ENCODE measurements at places on chromosomes 12 and 14.

DNA sequence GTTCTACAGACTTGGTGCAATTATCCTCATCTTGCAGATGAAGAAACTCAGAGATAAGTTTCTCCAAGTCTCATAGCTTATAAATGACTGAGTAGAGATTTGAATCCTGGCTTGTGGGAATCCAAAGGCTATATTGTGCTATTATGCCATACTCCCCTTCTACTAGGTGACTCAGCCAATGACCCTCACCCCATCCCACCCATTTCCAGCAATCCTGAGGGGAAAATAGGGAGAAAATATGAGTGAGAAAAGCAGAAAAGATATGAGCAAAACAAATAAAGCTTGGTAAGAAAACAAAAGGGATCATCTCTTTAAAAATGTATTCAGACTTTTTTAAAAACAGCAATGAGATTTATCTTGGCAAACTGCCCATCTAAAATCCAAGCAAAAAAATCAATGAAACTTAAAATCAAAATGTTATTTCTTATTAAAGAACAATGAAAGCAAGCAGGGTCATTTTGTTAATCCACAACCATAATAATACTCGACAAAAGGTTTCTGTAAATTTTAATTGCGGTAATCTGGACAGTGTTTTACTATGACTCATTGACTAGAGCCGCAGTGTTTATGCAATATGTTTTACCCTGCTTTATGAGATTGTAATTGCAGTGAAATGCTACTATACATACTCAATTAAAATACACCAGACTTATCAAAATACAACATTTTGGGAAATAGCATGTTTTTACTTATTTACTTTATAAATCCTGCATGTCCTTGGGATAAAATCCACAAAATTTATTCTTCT is 13.1 kb upstream of the LGR5 start:
- DNase-seq: no peak

DNA sequence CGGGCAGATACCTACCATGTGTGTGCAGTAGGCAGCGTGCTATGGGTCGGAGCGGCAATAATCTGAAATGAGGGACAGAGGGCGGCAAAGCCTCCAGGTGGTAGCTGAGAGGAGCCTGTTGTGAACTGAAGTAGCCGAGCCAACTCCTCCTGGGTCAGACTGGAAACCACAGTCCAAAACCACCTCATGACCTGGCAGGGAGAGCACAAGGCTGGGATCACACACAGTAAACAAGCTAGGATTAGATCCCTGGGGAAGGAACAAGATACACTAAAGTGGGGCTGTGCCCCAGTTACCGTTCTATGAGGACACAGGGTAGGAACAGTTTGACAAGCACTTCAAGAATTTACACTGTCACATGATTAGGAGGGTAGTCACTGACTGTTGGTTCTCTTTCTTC is 49.0 kb downstream of the AREL1 start:
- no peak for DNase-seq

GRCh38 chr12:1859643-1860042 is 39.3 kb downstream of the LRTM2 start:
- no peak for DNase-seq

DNA sequence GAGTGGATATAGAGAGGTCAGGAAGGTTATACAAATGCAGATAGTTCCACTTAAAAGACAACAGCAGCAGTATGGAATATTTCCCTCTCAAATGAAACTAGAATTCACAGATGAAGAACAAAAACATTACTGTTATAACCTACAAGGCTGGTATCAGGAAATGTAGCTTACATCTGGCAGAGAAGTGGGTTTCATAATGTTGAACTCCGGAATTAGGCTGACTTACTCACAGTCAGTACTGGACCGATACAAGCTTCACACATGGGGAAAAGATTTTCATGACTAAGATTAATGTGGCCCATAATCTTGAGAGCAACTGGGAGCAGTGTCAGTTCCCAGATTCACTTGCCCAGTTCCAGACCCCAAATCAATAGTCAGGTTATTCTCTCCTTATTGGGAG is 353.9 kb downstream of the DUSP6 start:
- no peak for DNase-seq

GRCh38 chr12:113980537-113981337 is 14.6 kb upstream of the RBM19 start:
- DNase-seq: peak; percentile 68

GRCh38 chr12:91110311-91110924 is 876 bp downstream of the LUM start:
- DNase-seq: no peak

DNA sequence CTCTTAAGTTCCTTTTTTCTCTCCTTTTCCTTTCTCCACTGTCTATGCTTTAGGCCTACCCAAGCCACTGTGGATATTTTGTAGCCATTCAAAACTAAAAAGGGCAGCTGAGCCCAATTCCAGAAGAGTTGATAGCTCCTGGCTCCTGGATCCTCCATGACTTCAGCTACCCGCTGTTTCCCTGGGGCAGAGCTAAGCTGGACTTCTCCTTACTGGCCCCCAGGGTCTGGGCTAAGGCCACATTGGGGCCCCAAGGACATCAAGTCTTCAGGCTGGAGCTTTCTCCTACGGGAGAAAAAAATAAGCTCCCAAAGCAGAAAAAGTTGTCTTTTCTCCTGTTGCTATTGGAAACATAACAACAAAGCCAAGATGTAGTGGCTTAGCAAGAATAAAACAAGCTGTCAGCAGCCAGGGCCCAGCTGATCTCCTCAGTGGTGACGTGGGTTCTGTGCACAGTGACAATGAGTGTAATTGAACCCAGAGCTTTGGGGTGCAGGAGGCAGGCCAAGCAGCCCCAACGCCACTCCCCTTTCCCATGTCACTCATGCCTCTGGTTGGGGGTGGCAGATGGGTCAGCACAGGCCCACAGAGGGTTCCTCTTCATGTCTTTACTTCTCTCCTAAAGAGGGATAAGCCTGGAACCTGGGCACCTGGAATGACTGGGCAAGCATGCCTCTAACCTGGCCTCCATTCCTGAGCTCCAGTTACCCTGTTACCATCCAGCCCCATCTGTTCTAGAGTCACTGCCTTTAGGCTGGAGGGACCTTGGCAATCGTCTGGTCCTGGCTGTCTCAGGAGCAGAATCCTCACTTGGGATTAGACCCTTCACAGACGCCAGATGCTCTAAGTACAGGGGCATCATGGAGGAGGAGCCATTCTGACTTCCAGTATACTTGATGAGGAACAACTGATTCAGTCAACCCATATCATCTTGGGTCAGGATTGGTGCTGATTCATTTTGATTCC is 171.2 kb downstream of the ZFP36L1 start:
- no peak for DNase-seq

- peak; percentile 84 for DNase-seq
Measured at GRCh38 chr14:91417983-91418386, 365 bp upstream of the CCDC88C start.

DNA sequence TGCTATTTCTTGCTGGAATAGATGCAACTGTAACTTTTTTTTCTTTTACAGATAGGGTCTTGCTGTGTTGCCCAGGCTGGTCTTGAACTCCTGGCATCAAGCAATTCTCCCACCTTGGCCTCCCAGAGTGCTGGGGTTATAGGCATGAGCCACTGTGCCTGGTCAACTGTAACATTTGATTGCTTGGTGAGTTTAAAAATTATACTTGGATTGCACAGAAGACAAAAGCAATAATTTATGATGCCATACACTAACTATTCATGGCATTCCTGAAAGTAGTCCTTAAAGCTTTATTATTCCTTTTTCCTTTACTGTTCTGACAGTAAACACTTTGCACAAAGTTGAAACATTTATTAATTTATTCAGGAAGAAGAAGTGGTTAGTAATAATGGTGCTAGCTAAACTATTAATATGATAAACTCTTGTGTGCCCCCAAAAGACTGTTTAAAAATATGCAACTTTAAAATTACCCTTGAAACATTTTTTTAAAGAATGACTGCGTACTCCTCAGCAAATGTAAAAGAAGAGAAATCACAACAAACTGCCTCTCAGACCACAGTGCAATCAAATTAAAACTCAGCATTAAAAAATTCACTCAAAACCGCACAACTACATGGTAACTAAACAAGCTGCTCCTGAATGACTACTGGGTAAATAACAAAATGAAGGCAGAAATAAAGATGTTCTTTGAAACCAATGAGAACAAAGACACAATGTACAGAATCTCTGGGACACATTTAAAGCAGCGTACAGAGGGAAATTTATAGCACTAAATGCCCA is 8.3 kb downstream of the PTPRB start:
- no peak for DNase-seq

DNA sequence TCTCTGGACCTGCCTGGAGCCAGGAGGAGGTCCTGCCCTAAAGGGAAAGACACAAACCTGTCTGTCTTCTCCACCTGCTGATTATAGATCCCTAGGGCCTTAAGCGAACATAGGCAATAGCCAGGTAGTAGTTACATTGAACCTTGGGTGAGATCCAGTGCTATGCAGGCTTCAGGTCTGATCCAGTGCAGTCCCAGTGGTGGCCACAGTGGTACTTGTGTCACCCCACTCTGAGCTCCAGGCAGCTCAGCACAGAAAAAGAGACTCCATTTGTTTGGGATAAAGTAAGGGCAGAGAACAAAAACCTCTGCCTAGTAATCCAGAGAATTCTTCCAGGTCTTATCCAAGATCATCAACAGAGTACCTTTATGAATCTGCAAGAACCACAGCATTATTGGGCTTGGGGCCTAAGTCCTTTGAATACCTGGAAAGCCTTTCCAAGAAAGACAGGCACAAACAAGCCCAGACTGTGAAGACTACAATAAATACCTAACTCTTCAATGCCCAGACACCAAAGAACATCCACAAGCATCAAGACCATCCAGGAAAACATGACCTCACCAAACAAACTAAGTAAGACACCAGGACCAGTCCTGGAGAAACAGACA is 60.4 kb upstream of the KTN1 start:
- DNase-seq: no peak

DNA sequence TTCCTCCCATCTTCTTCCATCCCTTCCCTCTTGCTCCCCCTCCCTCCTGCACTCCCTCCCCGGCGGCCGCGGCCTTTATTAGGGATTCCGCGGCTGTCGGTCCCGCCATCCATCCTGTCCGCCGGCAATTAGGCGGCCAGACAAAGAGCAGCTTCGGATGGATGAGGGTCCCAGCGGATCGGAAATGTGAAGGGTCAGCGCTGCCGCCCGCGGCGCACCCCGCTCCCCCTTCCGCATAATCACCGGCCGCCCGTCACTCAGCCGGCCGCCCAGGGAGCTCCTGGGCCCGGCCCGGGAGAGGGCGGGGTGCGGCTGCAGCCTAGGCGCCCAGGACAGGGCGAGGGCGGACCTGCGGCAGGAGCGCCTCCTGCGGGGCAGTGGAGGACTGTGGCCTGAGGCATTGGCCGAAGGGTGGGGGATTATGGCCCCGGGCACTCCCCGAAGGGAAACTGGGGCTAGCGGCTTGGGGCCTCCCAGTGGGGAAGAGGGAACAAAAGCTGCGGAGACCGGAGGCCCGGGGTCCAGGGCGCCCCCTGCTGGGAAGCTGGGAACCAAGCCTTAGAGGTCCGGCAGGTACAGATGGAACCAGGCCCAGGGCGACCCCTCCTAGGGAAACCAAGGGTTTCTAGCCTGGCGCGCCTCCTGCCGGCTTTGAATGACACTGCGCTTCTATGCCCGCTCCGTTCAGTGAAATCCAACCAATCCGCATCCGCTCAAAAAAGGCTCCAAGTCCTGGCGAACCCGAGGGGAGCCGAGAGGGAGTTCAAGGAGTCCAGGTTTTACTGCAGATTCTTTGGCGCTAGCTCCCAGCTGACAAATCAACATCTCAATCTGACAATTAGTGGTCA is 4.4 kb upstream of the DNAJC22 start:
- DNase-seq: peak; percentile 96

DNA sequence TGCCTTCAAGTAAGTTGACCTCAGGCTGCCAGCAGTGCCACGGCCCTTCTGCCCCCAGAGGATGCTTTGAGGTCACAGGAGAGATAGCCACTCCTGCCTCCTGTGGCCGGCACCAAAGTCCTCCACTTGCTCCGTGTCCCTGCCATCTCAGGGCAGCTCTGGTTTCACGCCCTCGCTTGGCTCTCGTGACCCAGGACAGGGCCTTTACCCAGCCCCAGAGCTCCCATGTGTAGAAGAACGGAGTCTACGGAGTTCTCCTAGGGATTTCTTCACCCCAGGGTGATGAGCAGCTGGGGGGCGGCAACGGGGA is 178.1 kb downstream of the ADGRD1 start:
- DNase-seq: no peak

DNA sequence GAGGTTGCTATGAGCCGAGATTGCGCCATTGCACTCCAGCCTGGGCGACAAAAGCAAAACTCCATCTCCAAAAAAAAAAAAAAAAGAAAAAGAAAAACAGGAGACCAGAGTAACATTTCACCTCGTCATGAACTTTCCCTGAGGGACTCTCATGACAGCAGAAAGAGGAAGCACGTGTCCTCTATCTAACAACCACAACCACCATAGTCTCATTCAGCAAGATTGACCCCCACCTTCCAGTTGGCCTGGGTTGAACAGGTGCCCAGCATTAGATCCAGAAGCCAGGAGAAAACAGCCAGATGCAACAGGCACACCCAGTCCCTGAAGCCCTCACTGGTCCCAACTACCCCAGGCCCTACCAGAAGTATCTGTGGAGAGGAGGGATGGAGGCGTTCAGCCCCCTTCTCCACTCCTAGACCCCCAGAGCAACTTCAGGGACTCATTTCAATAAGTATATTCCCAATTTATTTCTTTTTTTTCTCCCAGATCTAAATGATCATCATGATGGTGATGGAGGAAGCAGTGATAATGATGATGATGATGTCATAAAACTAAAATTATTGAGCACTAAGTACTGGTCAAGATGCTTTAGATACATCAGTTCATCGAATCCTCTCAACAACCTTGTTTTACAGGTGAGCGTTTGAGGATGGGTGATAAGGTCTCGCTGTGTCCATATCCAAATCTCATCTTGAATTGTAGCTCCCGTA is 235.0 kb downstream of the EFCAB11 start:
- DNase-seq: no peak

DNA sequence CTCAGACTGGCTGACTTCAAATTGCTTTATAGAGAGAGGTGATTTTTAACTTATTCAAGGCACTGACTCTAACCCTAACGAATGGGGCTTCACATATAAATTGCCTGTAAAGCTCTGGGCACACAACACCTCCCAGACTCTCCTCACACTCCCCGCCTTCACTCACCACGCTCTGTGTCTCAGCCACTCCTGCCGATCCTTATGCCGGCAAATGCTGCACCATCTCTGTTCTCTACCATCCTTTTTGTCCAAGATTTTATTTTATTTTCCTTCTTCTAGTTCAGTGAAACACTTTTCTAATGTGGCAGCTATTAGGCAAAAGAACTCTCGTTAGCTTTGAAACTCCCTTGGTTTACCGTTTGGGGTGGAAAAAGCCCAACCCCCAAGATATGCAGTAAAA is 446.1 kb upstream of the TMEM132C start:
- DNase-seq: no peak

DNA sequence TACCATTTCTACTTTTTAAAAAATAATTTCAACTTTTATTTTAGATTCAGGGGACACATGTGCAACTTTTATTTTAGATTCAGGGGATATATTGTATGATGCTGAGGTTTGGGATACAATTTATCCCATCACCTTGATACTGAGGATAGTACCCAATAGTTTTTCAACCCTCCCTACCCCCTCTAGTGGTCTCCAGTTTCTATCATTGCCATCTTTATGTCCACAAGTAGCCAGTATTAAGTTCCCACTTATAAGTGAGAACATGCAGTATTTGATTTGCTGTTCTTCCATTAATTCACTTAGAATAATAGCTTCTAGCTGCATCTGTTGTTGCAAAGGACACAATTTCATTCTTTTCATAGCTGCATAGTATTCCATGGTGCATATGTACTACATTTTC is 162.5 kb downstream of the ANKS1B start:
- DNase-seq: no peak

GRCh38 chr12:132449565-132450417 is 40.2 kb upstream of the FBRSL1 start:
- no peak for DNase-seq

GRCh38 chr14:97138801-97139200 is 341.6 kb downstream of the VRK1 start:
- DNase-seq: no peak
